Effector memory CD8-positive, alpha-beta T cell (primary cell): ENCODE measurements at places on chromosomes 4 and X.

DNA sequence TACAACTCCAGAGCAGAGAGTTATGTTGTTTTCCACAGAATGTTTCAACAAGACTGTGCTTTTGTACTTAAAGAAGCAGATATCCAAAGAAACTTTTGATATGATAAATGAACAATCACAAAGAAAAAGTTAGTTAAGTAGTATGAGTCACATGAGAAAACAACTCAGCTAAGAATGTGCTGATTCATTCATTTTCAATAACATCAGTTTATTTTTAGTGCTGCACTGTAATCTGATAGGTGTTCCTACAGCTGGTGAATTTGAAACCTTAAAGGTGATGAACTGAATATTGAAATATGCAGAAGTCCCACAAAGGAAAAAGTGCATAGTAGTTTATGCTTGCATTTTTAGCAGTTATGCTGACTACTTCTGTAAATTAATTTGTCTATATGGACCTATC lies 180.3 kb upstream of the TENM3 start:
- no peaks in the 10 kb centered on the region for H3K4me1 ChIP-seq
- H3K27me3 ChIP-seq: no peaks in the 10 kb centered on the region
- H3K36me3 ChIP-seq: no peaks in the 10 kb centered on the region
- no peak overlapping the region for H3K4me3 ChIP-seq
- H3K27ac ChIP-seq: no peak overlapping the region

DNA sequence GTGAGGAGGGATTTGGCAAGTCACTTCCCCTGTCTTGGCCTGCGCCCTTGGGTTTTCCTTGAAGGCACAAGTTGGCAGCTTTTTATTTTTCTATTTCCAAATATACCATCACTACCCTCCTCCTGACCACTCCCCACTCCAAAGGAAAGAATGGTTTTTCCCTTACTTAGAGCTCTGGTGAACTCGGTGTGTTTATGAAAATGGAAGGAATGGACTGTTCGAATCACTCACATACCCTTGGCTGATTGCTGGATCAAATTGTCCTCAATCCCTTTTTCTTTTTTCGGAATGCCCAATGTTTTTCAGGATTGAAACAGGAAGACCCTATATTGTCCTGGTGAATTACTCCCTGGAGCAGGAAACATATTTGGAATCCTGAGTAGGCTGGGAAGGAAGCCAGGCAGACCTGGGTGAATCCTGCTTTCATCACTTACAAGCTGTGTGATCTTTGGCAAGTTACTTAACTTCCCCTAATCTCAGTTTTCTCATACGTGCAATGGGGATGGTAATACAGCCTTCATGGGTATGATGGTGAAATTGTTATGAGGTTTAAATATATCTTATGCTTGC lies 70.7 kb downstream of the RTL5 start:
- no peaks in the 10 kb centered on the region for H3K36me3 ChIP-seq
- peaks cover 15% of the 10 kb centered on the region for H3K4me1 ChIP-seq
- no peak for DNase-seq
- no peak overlapping the region for H3K4me3 ChIP-seq
- H3K27ac ChIP-seq: no peak overlapping the region

- H3K27me3 ChIP-seq: no peaks in the 10 kb centered on the region
- no peaks in the 10 kb centered on the region for H3K4me1 ChIP-seq
- no peak for DNase-seq
- H3K27ac ChIP-seq: no peak overlapping the region
- no peaks in the 10 kb centered on the region for H3K36me3 ChIP-seq
- no peak overlapping the region for H3K4me3 ChIP-seq
Observed at GRCh38 chrX:17403189-17403691, 28.2 kb downstream of the NHS start.

GRCh38 chrX:20066968-20067708 lies 49.6 kb downstream of the MAP7D2 start:
- no peak overlapping the region for H3K4me3 ChIP-seq
- H3K27me3 ChIP-seq: no peaks in the 10 kb centered on the region
- H3K36me3 ChIP-seq: peaks cover 6% of the 10 kb centered on the region
- no peaks in the 10 kb centered on the region for H3K4me1 ChIP-seq
- no peak for DNase-seq

DNA sequence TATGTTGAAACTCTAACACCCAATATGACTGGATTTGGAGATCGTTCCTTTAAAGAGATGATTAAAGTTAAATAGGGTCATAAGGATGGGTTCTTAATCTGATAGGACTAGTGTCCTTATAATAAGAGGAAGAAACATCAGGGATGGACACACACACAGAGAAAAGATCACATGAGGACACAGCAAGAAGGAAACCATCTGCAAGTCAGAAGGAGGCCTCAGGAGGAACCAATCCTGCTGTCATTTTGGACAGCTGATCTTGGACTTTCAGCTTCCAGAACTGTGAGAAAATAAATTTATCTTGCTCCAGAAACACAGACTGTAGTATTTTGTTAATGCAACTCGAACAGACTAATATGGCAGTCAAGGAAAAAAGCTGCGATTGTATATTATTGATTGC lies 631.5 kb downstream of the PCDH7 start:
- H3K36me3 ChIP-seq: no peaks in the 10 kb centered on the region
- DNase-seq: no peak
- H3K27ac ChIP-seq: no peak overlapping the region
- H3K4me1 ChIP-seq: no peaks in the 10 kb centered on the region

GRCh38 chr4:124334119-124334518 lies 378.4 kb downstream of the ANKRD50 start:
- no peak for DNase-seq
- no peaks in the 10 kb centered on the region for H3K36me3 ChIP-seq
- no peak overlapping the region for H3K27ac ChIP-seq
- H3K4me3 ChIP-seq: no peak overlapping the region
- no peaks in the 10 kb centered on the region for H3K27me3 ChIP-seq

GRCh38 chr4:40255393-40256281 lies 58.8 kb downstream of the RHOH start:
- H3K4me3 ChIP-seq: peak overlapping the region; percentile 3
- H3K27ac ChIP-seq: peak overlapping the region; percentile 52
- H3K36me3 ChIP-seq: peaks cover 13% of the 10 kb centered on the region
- peaks cover 39% of the 10 kb centered on the region for H3K4me1 ChIP-seq

DNA sequence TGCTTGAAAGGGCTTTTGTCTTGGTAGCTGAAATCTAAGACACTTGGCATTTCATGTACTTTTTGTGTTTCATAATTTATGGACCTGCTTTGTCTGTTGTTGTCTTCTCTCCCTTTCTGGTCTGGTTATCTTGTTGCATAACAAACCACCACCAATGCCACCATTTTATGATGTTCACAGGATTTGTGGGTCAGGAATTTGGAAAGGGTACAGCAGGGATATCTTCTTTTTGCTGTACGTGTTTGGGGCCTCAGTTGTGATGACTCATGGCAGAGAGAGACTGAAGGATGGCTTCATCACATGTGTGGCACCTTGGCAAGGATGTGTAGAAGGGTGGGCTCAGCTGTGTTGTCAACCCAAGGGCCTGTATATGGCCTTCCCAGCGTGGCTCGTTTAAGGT lies 35.2 kb downstream of the KDM6A start:
- DNase-seq: no peak
- H3K27ac ChIP-seq: peak overlapping the region; percentile 67
- peaks cover 44% of the 10 kb centered on the region for H3K4me1 ChIP-seq

DNA sequence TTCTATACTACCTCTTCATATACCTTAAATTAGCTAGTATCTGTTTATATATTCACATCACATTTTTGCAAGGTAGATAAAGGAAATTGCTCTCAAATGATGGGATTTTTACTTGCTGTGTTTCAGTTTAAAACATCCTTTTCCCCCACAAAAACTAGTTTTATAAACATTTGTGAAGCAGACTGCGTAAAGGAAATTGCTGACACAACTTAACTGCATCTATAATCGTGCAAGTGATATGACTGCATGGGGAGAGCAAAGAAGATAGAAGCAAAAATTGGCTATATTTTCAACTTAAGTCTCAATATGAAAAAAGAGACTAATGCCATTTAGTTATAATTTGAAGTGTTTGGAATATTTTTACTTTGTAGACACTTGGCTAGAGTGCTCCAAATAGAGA lies 385.2 kb downstream of the C4orf33 start:
- no peak overlapping the region for H3K27ac ChIP-seq
- H3K4me3 ChIP-seq: no peak overlapping the region
- H3K4me1 ChIP-seq: no peaks in the 10 kb centered on the region
- H3K27me3 ChIP-seq: no peaks in the 10 kb centered on the region
- DNase-seq: no peak

DNA sequence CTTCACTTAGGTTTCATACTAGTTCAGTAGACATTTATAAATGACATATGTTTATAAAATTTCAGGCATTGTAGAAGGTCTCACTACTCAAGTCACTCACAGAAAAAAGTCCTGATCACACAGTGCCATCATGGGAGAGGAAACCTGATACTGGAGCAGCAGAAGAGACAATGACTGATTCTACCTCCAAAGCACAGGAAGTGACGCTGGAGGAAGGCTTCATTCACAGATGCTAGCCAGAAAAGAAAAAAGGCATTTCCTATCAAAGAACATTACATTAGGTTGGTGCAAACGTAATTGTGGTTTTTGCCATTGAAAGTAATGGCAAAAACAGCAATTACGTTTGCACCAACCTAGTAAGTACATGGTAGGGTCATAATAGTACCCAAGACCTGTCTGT lies 79.5 kb downstream of the RASGEF1B start:
- H3K4me3 ChIP-seq: no peak overlapping the region
- no peaks in the 10 kb centered on the region for H3K27me3 ChIP-seq
- DNase-seq: no peak

DNA sequence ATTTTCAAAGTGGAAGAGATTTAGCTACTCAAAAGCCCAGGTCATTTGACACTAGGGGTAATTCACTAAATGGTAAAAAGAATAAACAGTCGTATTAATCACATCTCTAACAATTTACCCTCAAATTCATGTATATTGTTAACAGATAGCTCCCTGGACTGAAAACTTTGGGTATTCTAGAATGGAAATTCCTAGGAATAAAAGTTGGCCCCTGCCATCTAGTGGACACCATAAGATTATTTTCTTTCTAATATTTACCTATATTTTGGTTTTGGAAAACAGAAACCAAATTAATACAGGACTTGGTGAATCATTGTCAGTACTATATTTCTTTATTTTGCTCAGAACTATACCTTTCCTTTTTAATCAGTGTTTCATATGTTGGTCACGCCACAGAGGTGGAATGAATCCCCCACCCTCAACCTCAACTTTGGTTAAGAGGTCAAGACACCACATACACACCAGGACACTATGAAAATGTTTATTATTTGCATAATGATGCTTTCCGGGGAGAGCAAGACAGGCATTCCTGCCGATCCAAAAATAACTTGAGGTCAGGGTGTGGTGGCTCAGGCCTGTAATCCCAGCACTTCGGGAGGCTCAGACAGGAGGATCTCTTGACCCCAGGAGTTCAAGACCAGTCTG lies 96.2 kb upstream of the APOOL start:
- no peak overlapping the region for H3K4me3 ChIP-seq
- no peaks in the 10 kb centered on the region for H3K4me1 ChIP-seq
- no peaks in the 10 kb centered on the region for H3K36me3 ChIP-seq
- no peaks in the 10 kb centered on the region for H3K27me3 ChIP-seq
- DNase-seq: no peak
- H3K27ac ChIP-seq: no peak overlapping the region
